Omental fat pad (tissue), 4 donors: ENCODE measurements at places on chromosomes 12 and 14. TPM values are rescaled to one million over a fixed set of nuclear protein-coding genes. Genes with fewer than 3 reads are reported as not detected.

TARBP2 gene
- 26.0 TPM for total RNA-seq

FAM181A gene
- not detected for total RNA-seq

DNA sequence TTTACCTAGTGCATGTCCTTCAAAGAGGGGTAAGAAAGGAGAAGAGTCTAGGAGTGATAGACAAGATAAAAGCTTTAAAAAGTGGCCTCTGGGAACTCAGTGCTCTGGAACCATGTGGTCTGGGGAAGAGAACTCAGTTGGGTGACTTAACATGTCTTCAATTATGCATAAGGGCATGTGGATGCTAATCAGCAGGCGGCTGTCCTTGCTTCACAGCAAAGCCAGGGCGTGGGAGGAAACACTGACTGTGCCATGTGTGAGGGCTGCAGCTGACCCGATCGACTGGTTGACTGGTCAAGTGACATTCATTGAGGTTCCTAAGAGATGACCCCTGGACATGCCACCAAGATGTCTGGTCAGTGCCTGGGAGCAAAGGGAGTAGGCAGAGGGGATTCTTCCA is 1053.8 kb downstream of the BCL11B start:
- no peak for DNase-seq

- no peak for DNase-seq
These were observed 14.6 kb upstream of the EIF5 start for GRCh38 chr14:103319422-103319821.

DNA sequence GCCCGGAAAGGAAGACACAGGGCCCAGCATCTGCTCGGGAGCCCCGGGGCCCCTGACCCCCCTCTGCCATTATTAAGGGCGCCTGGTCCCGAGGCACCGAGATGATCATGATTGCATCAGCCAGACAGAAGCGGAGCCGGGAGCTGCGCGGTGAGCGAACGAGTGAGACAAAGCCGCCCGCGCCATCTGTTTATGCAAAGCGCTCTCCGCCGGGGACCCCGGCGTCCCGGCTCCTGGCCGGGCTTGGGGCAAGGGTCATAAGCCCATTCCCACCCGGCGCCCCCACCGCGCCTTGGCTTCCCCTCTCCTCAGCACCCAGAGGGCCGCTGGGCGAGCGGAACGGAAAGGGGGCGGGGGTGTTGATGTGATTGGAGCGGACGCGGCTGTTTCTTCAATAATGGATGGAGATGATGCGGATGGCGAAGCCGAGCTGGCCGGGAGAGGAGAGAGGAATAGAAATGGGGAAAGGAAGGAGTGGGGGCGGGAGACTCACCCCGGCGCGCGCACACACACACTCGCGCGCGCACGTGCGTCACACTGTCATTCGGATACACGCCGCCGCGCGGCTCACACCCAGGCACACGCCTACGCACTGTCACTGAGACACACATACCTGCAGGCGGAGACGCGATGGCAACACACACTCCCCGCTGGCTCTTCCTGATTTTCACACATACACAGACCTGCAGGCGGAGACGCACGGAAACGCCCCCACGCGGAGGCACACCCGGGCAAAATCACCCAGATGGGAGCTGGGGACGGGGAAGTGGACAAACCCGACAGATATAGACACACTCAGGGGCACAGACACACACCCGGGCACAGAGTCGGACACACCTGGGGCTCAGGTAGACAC is 10.7 kb downstream of the STAC3 start:
- no peak for DNase-seq

DNA sequence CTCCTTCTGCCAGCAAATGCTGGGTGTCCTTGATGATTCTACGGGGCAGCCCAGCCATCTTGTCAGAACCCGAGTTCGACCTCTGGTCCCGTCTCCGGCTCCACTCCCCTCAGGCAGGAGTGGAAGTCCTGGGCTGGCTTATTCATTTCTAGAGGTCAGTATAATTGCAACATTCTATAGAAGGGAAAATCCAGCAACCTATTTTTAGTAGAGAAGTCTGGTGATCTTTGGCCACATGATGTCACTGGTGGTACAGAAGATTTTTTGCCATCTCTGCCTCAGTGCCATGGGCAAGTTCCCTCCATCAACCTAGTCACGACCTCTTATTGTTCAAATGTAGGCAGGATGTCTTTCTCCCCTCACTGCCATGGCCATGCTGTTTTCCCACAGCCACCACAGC is 22.4 kb downstream of the OR10G2 start:
- DNase-seq = no peak
